Stimulated activated CD8-positive, alpha-beta memory T cell treated with anti-CD3 and anti-CD28 coated beads, Interleukin-7, amount 100 ng/mL, for 4 hours (primary cell): ENCODE measurements at places on chromosomes 1 and 21.

- no peak for DNase-seq
Measured at GRCh38 chr1:109444346-109444745, 18.1 kb upstream of the PSMA5 start.

DNA sequence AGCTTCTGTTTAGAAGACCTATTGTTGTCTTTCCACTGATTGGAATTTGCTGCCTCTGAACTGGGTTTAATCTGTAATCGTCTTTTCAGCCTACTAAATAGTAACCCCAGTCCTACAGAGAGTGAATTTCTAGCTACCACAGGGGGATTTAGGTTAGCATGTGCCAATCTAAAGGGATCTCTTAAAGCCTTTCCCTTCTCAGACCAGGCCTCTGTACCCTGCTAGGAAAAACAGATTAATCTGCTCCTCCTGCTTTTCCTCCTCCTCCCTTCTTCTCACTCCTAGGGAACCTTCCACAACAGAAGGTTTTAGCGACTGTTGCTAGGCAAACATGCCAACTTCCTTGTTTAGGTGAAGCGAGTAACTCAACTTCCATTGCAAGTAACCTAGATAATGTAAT is 1.3 kb upstream of the RC3H1 start:
- DNase-seq = no peak

GRCh38 chr1:172162236-172162635 is 258.2 kb upstream of the C1orf105 start:
- no peak for DNase-seq

GRCh38 chr1:241603731-241604245 is 36.4 kb downstream of the CHML start:
- no peak for DNase-seq

GRCh38 chr1:206505702-206506355 is 1.5 kb upstream of the RASSF5 start:
- no peak for DNase-seq

DNA sequence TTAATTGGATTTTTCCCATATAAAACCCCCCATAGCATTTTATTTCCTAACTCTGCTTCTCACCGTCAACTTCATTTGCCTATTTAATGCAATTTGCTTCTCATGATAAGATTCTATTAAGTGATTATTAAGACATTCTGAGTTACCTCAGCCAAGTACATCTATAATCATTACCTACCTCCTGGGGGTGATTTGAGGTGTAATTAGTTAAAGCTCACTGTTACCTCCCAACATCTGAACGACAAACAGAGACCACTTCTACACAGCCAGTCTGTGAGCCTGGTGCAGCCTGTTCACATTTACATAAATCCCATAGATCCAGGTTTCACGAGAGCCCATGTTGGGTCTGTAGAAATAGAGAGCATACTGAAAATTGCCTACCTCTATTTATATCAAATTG is 65.7 kb upstream of the SSX2IP start:
- DNase-seq = no peak

GRCh38 chr1:109617291-109617801 is 2.1 kb downstream of the GNAT2 start:
- DNase-seq = no peak

- DNase-seq = no peak
Measured at GRCh38 chr1:244447552-244447951, 4.2 kb downstream of the ADSS2 start.

- DNase-seq = no peak
Measured at GRCh38 chr1:82079607-82080006, 278.9 kb downstream of the ADGRL2 start.

GRCh38 chr1:116986421-116987255 is 14.9 kb upstream of the CD101 start:
- no peak for DNase-seq

DNA sequence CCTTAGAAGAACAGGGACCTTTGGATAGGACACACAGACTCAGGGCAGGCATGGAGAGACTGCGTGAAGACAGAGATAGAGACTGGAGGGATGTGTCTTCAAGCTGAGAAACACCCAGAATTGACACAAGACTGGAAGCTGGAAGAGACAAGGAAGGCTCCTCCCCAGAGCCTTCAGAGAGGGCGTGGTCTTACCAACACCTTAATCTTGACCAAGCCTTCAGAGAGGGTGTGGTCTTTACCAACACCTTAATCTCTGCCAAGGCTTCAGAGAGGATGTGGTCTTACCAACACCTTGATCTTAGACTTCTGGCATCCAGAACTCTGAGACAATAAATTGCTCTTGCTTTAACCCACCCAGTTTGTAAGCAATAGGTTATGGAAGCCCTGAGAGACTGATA is 481.4 kb upstream of the VAMP3 start:
- no peak for DNase-seq

DNA sequence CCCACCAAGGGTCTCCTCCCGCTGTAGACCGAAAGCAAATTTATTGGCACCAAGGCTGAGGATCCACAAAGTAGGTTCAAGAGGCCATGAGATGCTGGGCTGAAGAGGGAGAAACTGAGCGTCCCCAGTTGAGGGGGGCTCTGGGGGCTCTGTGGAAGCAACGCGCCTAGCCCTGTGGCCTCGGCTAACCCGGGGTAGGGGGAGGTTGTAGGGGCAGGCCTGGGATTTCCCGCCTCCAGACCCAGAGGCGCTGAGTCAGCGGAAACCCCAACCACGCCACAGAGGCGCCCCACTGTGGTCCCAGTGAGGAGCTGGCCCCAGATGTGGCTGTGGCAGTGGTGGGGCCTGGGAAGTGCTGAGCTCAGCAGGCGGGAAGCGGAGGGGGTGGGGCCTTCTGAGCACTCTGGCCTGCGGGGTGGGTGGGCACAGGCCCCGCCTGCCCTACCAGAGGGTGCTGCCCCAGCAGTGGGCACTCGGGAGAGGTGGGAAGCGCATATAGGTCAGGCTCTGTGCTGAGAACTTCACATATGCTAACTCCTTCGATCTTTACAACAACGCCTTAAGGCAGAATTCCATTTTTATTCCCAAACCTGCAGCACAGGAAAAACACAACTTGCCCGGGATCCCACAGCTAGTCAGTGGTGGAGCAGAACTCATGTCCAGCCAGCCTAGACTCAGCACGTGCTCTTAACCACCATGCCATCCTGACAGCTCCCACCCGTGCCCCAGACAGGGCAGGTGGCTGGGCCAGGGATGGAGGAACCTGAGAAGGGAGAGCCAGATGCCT is 1.5 kb upstream of the COL16A1 start:
- DNase-seq = peak; percentile 47
